Stimulated activated CD4-positive, alpha-beta T cell treated with anti-CD3 and anti-CD28 coated beads, TNF-alpha, amount 100 ng/mL, for 1 hour (primary cell): ENCODE measurements at places on chromosomes 11 and 22.

- DNase-seq = no peak
Measured at GRCh38 chr11:77270921-77271320, 30.6 kb downstream of the GDPD4 start.

- DNase-seq = no peak
Measured at GRCh38 chr11:125960771-125961170, 14.9 kb downstream of the VSIG10L2 start.

DNA sequence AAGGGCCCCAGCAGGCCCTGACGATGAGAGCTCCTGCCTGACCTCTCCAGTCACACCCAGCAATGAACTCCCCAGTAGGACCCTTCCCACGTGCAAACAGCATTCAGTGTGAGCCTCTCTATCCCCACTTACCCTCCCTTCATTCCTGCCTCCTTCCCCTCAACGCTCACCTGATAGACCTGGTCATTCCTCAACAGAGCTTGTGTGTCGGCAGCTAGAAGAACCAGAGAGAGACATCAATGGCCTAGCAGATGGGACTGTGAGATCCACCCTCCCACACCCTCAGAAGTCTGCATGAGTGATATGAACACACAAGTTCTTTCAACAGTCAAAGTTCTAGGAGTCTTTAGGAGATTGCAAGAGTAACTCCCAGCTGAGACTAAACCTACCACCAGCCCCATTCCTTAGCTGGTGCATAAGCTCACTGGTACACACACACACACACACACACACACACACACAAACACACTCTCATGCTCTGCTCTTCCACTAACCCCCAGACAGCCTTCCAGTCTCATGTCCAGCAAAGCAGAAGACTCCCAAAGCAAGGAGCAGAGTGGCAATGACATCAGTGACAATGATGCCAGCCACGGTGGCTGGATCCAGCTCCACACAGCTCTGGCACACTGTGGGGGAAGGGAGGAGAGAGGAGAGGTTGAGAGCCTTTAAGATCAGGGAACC is 3.1 kb downstream of the CD3D start:
- DNase-seq = no peak

DNA sequence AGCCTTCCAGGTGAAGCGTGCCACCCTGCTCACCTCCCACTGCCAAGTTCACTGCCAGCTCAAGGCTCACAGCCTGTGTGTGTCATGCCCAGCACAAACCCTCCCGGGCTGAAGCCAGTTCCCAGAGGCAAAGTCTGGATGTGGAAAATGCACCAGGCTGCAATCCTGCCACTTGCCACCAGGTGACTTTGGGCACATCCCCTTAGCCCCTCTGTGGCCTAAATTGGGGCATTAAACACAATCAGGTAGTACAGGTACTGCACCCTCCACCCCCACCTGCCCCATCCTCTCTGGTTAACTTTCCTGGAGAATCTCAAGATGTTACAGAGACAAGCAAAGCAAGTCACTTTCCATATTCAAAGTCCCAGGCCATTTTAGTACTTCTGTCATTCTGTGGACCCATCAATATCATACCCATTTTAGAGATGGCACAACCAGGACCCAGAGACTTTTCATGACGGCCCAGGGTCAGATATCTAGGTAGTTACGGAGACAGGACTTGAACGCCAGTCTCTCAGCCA is 1.8 kb upstream of the RASD2 start:
- no peak for DNase-seq

GRCh38 chr11:76693806-76694205 is 23.3 kb upstream of the LRRC32 start:
- DNase-seq = no peak

DNA sequence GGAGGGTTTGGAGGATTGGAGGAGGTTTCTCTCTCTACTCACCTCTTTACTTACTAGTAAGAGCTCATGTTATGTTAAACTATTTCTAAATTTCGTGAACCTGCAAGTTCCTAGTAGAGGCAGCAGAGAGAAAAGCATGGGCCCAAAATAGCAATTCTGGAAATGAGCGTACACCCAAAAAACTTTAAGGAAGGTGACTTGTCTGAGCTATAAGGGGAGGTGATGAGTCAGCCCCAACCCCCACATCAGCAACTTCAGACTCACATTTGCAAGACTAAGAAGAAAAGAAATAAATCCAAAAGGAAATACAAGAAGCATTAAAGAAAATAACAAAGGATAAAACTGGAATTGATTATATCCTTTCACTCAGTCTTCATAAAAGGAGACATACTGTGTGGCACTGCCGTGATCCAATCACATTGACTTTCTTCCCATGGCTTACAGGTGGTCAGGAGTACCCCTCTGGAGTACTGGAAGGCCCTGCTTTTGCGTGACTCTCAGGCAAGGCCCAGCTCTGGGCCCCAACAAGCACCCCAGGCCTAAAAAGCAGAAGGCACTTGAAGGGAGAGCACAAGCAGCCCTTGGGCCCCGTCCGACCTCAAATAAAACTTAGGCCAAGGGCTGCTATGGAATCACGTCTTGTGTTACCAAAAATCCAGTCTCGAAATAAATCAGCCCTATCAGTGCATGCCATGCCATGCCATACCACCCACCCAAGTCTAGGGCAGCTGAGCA is 14.3 kb downstream of the PACSIN2 start:
- DNase-seq = no peak

GRCh38 chr11:128898580-128899344 is 7.6 kb downstream of the KCNJ5 start:
- no peak for DNase-seq

- DNase-seq = no peak
Measured at GRCh38 chr22:44158816-44159215, 21.9 kb upstream of the PARVG start.

- no peak for DNase-seq
Measured at GRCh38 chr11:112300094-112300786, 39.6 kb upstream of the PLET1 start.

- DNase-seq = no peak
Measured at GRCh38 chr11:75894036-75894585, 79.1 kb downstream of the UVRAG start.

- no peak for DNase-seq
Measured at GRCh38 chr11:125174686-125175085, 10.1 kb downstream of the PKNOX2 start.

DNA sequence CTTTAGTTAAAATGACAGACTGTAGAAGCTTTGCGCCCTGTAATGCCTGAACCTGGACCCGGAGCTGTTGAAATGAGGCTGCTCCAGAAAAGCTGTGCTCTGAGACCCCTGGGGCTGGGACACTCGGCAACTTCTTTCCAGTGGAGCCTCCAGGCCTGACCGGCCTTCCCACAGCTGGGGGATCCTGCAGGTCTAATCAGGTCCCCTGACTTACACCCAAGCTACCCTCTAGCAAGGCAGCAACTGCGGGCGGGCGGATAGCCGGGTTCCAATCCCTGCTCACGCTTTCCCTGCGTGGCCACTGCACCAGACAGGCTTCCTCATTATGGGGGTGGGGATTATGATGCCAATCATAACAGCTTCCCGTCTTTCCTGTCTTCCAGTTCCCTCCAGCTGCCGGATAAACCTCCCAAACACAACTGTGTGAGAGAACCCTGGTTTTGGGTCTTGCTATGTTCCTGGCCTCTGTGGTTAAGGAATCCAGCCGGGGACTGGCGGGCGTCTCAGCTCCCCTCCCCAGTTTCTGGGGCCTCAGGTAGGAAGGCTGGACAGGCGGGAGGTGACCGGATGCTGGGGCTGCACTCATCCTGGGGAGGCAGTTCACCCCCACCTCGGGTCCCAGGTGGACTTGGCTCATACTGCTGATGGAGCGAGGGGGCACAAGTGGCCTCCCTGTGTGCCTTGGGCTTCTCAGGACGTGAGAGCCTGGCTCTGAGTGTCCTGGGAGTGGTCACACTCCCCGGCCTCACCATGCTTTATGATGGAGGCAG is 38.6 kb downstream of the PARVG start:
- no peak for DNase-seq

DNA sequence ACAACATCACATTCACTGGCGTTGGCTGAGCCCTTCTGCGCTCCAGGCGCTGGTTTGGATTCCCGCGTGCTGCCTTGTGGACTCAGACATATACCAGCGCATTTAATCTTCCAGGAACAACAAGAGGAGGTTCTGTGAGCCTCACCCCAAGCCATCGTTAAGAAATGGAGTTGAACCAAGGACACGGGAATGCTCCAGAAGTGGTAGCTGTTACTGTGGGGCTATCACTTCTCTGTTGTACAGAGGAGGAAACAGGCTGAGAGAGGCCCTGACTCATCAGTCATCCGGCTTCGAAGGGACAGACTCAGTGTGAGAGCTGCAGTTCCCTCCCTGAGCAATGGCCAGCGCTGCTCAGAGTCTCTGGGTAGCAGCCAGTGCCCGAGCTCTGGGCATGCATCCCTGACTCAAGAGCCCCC is 291.3 kb downstream of the TBC1D22A start:
- DNase-seq = no peak

GRCh38 chr11:126611438-126611837 is 256.0 kb downstream of the ST3GAL4 start:
- no peak for DNase-seq

DNA sequence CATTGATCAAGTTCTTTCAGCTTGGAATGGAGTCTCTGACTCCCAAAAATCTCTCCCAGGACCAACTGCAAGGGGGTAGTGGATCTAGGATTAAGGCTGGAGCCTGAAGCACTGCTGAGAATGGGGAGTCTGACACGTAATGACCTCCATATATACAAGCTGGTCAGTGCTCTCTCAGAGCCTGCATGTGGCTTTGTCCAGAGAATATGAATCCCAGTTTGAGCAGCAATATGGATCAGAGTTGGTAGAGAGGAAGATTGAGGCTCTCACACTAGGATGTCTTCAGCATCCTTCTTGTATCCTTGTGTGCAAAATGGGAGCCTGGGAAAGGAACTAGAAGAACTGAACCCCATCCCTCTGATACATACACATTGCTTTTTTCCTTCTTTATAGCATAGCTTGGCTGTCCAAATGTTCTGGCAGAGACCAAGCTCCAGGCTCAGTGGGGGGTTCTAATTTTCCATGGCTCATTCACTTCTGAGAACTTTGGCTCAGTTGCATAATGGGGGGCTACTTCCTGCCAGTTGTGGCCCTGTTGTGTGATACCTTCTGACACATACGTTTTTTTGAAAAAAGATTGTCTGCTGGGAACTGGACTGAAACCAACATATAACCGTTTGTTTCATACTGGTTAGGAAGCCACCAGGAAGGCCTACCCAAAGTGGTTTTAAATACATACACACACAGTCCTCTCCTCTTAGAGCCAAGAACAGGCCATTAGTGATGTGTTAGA is 138.2 kb downstream of the ETS1 start:
- no peak for DNase-seq

- DNase-seq = no peak
Measured at GRCh38 chr11:130448039-130448415, 418 bp upstream of the ADAMTS15 start.

DNA sequence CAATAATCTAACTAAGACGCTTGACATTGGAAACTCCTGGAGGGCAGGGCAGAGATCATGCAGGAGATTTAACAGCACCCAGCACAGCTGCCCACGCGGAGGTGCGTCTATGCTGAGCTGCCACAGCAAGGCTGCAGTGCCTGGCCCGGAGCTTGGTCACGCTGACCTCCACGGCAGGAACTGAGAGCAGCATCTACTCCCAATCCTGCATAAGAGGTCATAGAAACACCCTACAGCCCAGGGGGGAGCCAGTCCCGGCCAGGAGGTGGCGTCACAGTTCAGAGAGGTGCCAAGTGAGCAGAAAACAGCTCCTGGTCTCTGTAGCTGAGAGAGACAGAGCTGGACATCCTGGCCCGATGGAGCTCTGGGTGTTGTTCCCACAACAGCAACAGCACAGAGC is 121.1 kb upstream of the TMEM45B start:
- no peak for DNase-seq

DNA sequence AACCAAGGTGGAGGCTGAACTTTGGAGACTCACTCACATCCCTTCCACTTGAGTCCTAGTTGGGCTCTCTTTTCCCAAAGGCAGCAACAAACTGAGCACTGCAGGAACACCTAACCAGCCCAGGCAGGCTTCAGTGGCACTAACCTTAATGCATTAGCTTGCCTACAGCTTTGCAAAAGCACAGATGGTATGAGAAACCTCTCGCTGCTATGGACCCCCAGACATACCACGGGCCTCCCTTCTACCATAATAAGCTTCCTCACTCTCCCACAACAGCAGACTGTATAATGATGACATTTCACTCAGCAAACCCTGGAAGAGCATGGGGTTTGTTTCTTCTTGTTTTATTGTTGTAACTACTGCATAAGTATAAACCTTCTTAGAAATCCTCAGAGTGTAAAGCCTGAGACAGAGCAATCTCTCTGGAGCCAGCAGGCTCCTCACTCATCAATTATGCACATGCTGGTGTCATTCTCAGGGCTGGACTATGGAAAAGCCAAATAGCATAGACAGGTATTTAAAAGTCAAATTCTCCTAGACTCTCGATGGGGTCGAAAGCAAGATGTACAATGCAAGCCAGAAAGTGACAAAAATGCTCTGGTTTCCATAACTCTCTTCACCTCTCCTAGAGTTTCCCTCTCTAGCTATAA is 167.6 kb downstream of the NXPE2 start:
- no peak for DNase-seq

DNA sequence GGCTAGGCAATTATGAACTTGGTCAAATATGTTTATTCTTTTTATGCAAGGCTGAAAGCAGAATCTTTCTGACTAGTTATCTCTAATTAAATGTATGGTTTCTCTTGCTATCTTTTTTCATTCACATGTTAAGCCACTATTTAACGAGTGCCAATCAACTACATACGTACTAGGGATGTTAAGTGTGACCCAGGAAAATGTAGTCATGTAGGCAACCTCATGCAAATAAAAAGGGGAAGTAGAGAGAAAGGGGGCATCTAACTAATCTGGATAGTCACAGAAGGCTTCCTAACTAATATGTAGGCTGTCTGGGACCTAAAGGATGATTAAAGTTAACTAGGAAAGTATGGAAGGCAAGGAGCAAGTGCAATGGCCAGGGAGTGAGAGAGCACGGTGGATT is 23.5 kb downstream of the TBRG1 start:
- DNase-seq = no peak

DNA sequence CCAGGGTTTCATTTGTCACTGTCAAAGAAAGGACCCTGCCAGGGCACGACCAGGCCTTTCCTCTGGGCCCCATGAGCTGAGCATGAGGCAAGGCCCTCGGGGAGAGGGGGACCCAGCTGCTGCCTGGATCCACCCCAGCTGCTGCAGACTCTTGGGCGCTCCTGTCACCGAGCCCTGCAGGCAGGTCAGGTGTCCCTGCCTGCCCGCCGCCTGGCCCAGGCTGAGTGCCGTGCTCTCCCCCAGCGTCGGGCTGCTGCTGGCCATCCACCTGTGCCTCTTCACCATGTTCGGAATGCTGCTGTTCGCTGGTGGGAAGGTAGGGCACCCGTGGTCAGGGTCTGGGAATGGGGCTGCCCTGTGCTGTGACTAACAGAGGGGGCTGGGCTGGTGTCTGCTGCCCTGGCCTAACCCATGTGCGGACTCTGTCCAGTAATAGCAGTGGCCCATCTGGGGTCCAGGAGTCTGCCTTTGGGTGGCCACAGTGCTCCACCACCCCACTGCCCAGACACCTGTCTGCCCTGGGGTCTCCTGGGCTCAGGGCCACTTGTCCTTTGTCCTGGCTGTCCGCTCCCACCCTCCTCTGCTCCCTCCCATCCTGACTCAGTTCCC is 15.0 kb downstream of the TPCN2 start:
- no peak for DNase-seq

GRCh38 chr11:92224407-92225124 is at the start of gene FAT3:
TSS of gene FAT3 (plus strand) at chr11:92224818. CDS start at chr11:92352113, 127,295 bp downstream.
- DNase-seq = no peak

GRCh38 chr11:27248576-27249509 is 114.2 kb downstream of the CCDC34 start:
- DNase-seq = no peak

- DNase-seq = no peak
Measured at GRCh38 chr11:76654298-76654851, 16.2 kb downstream of the LRRC32 start.

GRCh38 chr11:62542111-62542745 is 4.4 kb downstream of the AHNAK start:
- no peak for DNase-seq
